Prostate gland (tissue), 2 donors: ENCODE measurements at places on chromosomes 1 and 21. TPM values are rescaled to one million over a fixed set of nuclear protein-coding genes. Genes with fewer than 3 reads are reported as not detected.

The RPS8 gene
- total RNA-seq = 1,669 TPM

The CDA gene
- 0.59 TPM for total RNA-seq

The SPRR2F gene
- 2.2 TPM for total RNA-seq

The GBP7 gene
- total RNA-seq = not detected

The NBPF10 gene
- total RNA-seq = 4.1 TPM

The TDRKH gene
- 25.0 TPM for total RNA-seq

GRCh38 chr1:47622776-47623556 lies 185.1 kb downstream of the FOXD2 start:
- H3K4me1 ChIP-seq = no peaks in the 10 kb centered on the region
- DNase-seq = no peak
- H3K27ac ChIP-seq = no peak overlapping the region
- no peak overlapping the region for H3K4me3 ChIP-seq

GRCh38 chr1:98058676-98059075 lies 137.8 kb upstream of the DPYD start:
- no peaks in the 10 kb centered on the region for H3K36me3 ChIP-seq
- no peak overlapping the region for H3K4me3 ChIP-seq
- H3K4me1 ChIP-seq = no peaks in the 10 kb centered on the region
- H3K27me3 ChIP-seq = no peaks in the 10 kb centered on the region
- H3K27ac ChIP-seq = no peak overlapping the region
- DNase-seq = no peak

DNA sequence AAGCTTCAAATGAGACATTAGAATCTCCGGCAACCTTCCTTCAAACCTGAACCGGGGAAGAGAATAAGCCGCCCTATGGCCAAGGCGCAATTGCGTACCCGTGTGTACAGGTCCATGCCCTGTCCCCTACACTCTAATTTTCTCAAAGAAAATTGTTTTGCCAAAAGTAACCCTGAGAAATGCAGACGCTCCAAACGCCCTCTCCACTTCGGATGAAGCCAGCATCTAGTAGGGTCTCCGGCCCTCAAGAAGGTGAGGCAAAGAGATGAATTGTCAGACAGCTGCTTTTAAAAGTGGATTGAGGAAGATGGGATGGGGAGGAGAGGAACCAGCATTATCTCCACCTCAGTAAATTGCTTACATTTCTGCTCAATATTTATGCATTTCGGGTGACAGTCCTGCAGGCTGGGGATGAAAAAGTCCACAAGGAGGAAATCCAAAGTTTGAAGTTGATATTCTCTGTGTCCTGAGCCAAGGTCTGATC lies 630 bp upstream of the LHX9 start:
- no peak for DNase-seq
- no peak overlapping the region for H3K4me3 ChIP-seq
- H3K27me3 ChIP-seq = peaks cover 85% of the 10 kb centered on the region
- peaks cover 3% of the 10 kb centered on the region for H3K4me1 ChIP-seq

DNA sequence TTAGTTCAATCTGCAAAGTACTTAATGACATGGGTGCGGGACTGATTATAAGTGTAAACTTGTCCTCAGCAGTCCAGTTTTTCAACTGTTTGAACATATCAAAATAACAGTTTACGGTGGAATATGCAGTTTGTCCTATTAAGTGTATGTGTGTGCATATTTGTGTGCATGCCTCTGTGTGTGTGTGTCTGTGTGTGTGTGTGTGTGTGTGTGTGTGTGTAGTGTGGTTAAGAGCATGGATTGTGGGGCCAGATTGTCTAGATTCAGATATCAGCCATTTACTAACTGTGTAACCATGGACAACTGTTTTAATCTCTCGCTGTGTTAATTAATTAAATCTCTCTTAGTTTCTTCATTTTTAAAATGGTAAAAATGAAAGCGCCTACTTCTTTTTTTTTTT lies 39.0 kb downstream of the NEXN start:
- no peak overlapping the region for H3K27ac ChIP-seq
- H3K36me3 ChIP-seq = no peaks in the 10 kb centered on the region
- H3K27me3 ChIP-seq = no peaks in the 10 kb centered on the region
- H3K4me1 ChIP-seq = no peaks in the 10 kb centered on the region
- no peak overlapping the region for H3K4me3 ChIP-seq
- no peak for DNase-seq

DNA sequence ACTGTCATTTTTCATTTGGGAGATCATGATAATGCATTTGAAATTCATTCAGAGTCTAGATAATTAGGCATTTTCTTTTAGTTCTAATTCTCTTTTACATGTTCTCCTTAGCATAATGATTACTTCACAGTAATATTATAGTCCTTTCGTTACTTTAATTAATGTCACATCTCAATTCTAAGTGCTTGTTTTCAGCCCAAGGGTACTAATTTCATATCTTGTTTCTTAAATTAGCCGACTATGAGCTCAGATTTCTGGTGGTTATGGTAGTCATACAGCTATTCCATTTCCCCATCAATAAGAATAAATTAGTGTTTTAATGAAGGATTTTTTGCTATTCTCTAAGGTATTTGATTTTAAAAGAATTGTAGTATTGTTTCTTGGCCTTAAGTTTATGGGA lies 120.9 kb downstream of the NCAM2 start:
- no peak overlapping the region for H3K4me3 ChIP-seq
- no peaks in the 10 kb centered on the region for H3K4me1 ChIP-seq
- H3K27ac ChIP-seq = no peak overlapping the region
- no peak for DNase-seq
- H3K36me3 ChIP-seq = no peaks in the 10 kb centered on the region

GRCh38 chr1:196075621-196076020 lies 532.6 kb downstream of the KCNT2 start:
- DNase-seq = no peak
- H3K36me3 ChIP-seq = no peaks in the 10 kb centered on the region
- H3K4me3 ChIP-seq = no peak overlapping the region
- no peaks in the 10 kb centered on the region for H3K4me1 ChIP-seq

GRCh38 chr1:46333300-46334029 lies 7.1 kb upstream of the NSUN4 start:
- H3K4me3 ChIP-seq = no peak overlapping the region
- H3K27ac ChIP-seq = no peak overlapping the region
- no peaks in the 10 kb centered on the region for H3K4me1 ChIP-seq
- no peaks in the 10 kb centered on the region for H3K27me3 ChIP-seq
- no peak for DNase-seq

DNA sequence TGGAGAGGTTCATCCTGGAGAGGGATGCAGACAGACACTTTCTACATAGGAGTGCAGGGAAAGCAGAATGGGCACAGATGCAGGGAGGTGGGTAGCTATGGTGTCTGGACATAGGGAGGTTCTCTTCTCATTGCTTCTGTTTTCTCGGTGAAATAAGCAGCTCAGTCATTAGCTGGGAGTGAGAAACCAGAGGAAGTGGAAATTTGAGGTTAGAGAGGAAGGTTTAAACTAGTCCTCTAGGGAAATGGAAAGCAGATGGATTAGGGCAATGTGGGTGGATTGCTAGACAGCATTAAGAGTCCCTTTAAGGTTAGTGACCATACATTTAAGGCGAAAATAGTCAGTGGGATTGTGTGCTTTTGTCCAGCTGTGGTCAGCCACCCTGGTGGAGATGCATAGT lies 39.6 kb downstream of the MPZL1 start:
- H3K36me3 ChIP-seq = no peaks in the 10 kb centered on the region
- H3K27me3 ChIP-seq = no peaks in the 10 kb centered on the region
- no peak for DNase-seq
- H3K4me3 ChIP-seq = no peak overlapping the region

DNA sequence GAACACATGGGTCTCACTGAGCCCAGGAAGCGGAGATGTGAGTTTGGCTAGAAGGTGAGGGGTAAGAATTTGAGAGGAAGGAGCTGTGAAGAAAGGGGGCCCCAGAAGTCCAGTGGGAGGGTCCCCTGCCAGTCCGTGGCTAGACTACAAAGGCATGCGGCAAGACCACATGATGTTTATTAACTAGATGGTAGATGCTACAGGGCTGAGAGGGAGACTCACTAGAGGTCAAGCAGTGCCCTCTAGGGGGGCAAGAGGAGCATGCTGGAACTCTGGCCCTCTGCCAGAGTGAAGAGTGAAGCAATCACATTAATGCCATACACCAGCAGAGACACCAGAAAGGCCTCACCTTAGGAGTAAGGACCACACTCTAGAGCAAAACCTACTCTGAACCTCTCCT lies 12.2 kb downstream of the KIAA0319L start:
- H3K4me3 ChIP-seq = no peak overlapping the region
- H3K4me1 ChIP-seq = no peaks in the 10 kb centered on the region
- H3K36me3 ChIP-seq = no peaks in the 10 kb centered on the region
- DNase-seq = no peak

- H3K36me3 ChIP-seq = peaks cover 5% of the 10 kb centered on the region
- no peaks in the 10 kb centered on the region for H3K27me3 ChIP-seq
- no peaks in the 10 kb centered on the region for H3K4me1 ChIP-seq
Measured at GRCh38 chr1:236893626-236894545, 98.8 kb downstream of the MTR start.

- no peak for DNase-seq
- H3K4me3 ChIP-seq = no peak overlapping the region
- no peaks in the 10 kb centered on the region for H3K36me3 ChIP-seq
- no peak overlapping the region for H3K27ac ChIP-seq
- no peaks in the 10 kb centered on the region for H3K4me1 ChIP-seq
- no peaks in the 10 kb centered on the region for H3K27me3 ChIP-seq
Measured at GRCh38 chr1:229452956-229453801, 19.3 kb upstream of the ACTA1 start.

DNA sequence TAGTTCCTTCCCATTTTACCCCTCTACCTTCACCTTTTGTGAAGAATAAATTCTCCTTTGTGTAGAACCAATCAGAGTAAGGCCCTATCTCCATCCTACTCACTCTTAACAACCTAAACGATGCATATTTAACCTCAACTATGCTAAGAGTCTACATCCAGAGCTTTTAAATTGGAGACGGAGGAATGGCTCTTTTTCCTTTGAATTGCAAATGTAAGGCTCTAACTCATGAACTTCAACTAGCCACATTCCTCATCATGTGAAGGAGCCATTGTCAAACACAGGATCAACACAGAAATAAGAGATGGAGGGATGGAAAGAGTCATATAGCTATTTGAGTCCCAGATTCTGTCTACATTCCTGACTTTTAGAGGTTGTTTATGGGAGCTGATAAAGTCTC lies 18.2 kb downstream of the DEPDC1 start:
- no peaks in the 10 kb centered on the region for H3K36me3 ChIP-seq
- H3K27me3 ChIP-seq = no peaks in the 10 kb centered on the region
- H3K4me3 ChIP-seq = no peak overlapping the region
- H3K27ac ChIP-seq = no peak overlapping the region

DNA sequence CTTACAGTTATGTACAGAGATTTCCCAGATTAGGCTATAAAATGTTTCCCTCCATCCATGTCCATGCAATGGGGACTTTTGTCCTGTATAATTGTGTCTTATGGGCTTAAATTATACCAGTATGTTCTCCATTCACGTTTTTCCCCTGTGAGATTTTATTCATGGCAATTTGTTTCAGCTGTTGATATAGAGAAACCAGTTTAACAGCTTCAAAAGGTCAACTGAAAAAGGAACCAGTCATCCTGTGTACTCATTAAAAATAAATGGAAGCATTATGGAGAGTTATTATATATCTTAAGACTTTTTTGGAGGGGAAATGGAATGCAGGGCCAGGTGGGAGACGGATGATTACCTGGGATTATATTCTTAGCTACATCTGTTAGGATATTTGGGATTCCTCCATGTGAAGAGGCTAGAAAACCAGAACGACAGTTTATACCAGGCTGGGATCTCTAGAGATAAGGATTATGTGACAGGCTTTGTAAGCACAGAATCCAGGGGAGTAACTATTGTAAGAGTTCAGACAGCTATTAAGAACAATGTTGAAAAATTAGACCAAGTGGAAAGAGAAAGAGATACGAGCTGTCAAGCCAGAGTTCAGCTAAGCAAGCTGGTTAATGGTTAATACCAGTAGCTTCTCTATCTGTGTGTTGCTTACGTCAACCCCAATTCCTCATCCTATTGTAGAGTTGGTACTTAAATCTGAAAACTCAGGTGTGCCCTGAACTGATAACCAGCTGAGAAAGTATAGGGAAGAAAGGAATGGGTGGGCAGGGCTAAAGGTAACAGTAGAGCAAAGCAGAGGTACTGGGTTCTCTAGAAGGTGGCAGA lies 12.4 kb upstream of the ZNF697 start:
- DNase-seq = no peak
- H3K4me1 ChIP-seq = peaks cover 16% of the 10 kb centered on the region
